Stimulated activated CD8-positive, alpha-beta memory T cell treated with anti-CD3 and anti-CD28 coated beads, Interleukin-4, amount 100 ng/mL, for 1 hour (primary cell): ENCODE measurements at places on chromosomes 13 and 19.

DNA sequence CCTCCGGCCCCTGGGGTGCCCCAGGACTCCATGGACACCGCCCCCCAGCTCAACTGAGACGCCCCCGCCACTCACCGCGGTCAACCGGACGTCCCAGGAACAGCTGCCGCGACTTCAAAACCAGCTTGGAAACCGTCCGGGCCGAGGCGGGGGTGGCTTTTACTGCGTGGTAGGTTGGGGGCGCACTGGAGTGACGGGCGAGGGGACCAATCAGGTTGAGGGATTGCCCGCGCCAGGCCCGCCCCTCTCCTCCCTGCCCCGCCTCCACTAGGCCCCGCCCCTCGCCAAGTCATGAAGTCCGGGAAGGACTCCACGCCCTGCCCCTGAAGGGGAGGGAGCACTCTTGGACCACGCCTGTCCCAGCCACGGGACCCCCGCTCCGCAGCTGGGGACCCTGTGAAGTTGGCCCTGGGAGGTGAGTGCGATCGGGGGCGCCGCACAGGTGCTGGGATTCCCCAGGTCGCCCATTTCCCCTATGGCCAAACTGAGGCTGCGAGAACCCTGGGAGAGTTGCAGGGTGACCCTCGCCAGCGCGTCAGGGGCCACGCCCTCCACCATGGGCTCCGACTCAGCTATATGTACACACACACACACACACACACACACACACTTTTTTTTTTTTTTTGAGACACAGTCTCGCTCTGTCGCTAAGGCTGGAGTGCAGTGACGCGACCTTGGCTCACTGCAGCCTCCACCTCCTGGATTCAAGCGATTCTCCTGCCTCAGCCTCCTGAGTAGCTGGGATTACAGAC is at the start of gene PLIN3:
TSS of gene PLIN3 (minus strand) at position 134 of the 752 bp plus-strand sequence. CDS start 6,273 bp downstream, outside the sequence.
- DNase-seq, result peak; percentile 84

DNA sequence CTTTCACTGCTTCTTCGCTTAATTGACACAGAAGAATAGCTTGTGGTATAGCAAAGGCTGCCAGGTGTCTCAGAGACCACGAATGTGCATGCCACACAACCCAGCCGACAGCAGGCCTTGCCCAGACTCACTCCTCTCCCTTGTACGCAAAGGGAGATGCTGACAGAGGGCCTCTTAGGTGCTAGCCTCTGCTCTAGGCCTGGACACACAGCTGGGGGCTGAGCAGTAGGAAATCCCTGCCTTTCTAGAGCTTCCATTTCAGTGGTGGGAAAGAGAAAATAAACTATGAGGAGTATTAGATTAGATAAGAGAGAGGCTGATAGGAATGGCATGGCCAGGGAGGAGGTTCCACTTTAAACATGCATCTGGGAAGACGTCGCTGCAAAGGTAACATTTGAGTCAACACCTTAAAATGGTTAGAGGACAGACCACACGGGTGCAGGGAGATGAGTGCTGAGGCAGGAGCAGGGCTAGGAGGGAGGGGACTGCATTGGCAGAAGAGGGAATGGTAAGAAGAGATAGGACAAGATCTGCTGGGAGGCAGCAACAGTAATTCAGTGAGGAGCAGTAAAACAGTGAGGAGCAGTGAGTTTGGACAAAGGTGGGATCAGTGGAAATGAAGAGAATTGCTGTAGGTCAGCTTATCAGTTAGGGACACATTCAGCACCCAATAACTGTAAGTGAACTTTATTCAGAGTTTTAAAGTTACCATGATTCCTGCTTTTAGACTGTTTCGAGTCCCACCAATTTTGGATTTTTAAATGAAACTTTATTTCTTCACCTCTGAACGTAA is 100.0 kb downstream of the RNF17 start:
- DNase-seq, result no peak

- no peak for DNase-seq
Measured at GRCh38 chr13:30690282-30691188, 44.8 kb upstream of the ALOX5AP start.

GRCh38 chr19:5026706-5027273 is 57.9 kb downstream of the KDM4B start:
- no peak for DNase-seq

DNA sequence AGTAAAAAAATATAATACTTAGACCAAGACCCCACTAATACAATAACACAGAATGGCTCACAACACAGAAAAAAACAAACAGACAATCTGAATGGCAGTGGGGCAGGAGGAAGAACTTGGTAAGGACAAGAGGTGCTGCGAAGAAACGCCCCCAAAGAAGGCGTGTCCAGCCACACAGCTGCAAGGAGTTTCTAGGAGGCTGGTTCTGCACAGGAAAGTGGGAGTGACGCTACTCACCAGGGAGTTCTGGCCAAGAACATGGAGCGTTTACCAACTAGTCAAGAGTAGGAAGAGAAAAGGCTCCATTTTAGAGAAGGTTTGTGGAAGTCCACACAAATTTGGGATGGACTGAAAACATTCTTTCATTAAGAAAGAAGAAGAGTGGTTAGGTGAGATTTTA is 95.3 kb upstream of the SLC15A1 start:
- no peak for DNase-seq

- DNase-seq, result no peak
Measured at GRCh38 chr19:48558018-48558684, 6.2 kb downstream of the SULT2B1 start.

GRCh38 chr19:14152713-14153112 is 16.3 kb upstream of the ASF1B start:
- DNase-seq, result no peak

GRCh38 chr13:28539625-28540286 is 44.8 kb upstream of the FLT1 start:
- no peak for DNase-seq

DNA sequence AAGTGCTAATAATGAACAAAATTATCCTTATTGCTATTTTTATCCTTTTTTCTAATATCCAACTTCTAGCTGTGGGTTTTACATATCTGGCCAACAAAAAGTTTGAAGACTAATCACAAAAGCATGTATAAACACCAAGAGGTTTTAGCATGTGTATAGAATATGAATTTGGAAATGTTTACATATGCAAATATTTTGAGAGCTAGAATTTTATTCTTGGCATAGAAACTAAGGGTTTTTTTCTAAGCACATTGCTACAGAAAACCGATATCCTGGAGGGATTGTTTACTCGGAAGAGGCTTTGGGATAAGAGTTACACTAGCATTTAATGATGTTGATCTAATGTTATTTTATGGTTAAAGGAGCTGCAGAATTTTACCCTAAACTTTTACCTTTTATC is 392.1 kb downstream of the EFNB2 start:
- no peak for DNase-seq

DNA sequence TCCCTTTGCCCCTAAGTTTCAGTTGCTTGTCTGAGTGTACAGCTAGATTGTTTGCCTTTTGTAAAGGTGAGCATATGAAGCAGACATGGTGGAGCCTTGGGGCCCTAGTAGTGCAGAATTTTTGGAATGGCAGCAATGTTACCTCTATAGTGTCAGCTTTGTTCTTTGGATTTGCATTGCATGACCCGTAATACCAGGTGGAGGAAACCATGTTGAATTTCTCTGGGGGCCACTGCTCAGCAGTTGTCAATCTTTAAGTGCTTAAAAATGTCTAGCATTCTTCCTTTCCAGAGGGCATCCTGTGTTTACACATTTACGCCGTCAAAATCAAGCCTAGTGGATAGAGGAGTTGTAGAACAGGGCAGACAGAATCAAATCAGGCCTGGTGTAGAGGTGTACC is 303.3 kb downstream of the ATP8A2 start:
- DNase-seq, result no peak

DNA sequence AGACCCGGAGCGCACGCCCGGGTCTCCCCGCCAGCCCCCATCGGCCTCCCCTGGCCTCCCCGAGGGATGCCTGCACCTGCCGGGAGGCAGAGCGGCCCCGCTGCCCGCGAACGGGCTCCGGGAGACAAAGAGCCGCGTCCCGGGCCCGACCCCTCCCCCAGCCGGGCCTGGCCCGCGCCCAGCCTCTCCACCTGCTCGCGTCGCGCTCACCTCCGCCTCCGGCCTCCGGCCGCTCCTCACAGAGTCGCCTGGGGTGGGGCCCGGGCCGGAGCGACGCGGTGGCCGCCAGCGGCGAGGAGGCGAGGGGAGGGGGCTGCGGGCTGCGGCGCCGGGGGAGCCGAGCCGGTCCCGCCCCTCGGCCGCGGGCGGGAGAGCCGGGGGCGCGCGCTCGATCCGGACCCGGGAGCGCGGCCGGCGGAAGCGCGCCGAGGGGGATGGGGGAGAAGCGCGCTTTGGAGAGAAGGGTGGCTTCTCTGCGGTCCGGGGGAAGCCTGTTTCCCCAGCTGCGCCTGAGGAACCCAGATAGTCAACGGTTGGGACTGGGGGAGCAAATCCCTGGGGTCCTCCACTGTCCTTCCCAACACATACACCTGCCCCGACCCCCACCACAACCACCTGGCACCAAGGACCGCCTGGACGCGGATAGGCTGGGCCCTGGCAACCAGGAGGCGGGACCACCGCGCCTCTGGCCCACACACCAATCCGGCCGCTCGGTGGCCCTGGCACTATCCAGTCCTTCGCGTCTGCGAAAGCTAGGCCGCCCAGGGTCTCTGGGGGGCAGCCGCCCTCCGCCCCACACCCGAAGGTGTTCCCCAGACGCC is at the start of gene PRR36:
TSS of gene PRR36 (minus strand) at position 315 of the 821 bp plus-strand sequence. CDS start 701 bp downstream, outside the sequence.
- DNase-seq, result no peak
